GM23338 (cell line): ENCODE measurements at places on chromosomes 6 and 20.
A peak's percentile ranks its signal among the peaks of the same experiment; 100 is the strongest.

DNA sequence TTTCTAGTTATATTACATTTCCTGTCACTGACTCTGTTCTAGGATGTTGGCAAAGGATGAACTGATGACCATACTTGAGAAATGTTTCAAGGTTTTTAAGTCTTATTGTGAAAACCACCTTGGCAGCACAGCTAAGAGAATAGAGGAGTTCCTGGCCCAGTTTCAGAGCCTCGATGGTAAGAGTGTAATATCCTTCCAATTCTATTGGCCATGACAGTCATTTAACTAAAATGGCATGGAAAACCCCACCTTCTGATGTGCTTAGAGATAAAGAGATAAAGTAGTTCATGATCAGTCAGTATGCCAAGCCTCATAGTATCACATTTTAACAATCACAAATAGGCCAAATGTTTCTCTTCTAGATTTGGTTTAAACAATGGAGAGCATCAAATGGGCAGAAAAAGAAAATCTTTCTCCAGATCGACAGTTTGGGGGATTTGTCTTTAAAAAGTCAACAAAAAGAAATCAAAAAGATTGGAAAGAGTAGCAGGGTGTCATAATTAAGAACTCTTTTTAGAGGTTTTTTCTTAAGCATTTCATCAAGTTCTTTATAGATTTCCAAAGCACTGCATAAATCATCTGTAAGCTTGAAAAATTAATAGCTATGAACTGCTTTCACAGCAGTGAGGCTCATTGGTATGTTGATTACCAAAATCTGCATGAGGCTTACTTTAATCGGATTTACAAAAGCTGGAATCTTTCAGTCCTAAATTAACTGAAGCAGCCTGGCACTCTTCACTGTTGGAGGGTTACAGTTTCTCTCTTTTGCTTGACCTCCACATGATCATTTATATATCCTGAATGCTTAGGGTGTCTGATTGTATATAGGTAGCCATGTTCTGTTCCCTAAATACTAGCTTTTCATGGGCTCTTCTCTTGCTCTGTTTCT is 48.7 kb downstream of the AKIRIN2 start:
- DNase-seq: peak; percentile 53

- no peak for DNase-seq
These were observed 536.0 kb upstream of the JARID2 start for GRCh38 chr6:14709900-14710299.

DNA sequence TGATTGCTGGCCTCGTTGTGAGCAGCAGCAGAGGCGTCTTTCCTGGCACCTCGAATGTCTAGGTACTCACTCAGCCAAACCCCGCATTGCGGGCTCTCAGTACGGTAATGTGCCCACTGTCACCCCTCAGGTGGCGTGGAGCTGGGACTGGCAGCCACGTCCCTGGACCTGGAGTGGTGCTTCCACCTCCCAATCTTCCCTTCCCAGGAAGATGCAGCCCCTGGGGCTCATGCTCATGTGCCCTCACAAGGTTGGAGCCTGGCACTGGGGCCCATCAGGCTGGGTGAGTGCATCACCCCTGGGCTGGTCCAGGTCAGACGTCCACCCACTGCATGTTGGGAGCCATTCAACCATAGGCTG is 75.7 kb downstream of the TCP11 start:
- no peak for DNase-seq

DNA sequence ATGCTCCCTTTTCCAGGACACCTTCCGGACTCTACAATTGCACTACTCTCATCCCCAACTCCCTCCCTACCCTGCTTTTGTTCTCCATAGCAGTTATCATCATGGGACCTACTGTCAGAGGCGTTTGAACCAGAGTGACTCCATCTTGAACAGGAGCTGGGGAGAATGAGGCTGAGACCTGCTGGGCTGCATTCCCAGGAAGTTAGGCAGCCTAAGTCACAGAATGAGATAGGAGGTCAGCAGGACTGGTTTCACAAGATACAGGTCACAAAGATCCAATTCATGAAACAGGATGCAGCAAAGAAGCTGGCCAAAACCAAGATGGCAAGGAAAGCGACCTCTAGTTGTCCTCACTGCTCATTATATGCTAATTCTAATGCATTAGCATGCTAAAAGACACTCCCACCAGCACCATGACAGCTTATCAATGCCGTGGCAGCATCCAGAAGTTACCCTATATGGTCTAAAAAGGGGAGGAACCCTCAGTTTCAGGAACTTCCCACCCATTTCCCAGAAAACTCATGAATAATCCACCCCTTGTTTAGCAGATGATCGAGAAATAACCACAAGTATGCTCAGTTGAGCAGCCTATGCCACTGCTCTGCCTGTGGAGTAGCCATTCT is 15.6 kb downstream of the SLC13A3 start:
- DNase-seq: no peak

GRCh38 chr6:4466261-4466660 is 309.9 kb upstream of the CDYL start:
- DNase-seq: no peak

GRCh38 chr6:46440141-46440540 is 51.1 kb downstream of the RCAN2 start:
- no peak for DNase-seq

- DNase-seq: no peak
These were observed 35.0 kb upstream of the SGK1 start for GRCh38 chr6:134352786-134353480.

DNA sequence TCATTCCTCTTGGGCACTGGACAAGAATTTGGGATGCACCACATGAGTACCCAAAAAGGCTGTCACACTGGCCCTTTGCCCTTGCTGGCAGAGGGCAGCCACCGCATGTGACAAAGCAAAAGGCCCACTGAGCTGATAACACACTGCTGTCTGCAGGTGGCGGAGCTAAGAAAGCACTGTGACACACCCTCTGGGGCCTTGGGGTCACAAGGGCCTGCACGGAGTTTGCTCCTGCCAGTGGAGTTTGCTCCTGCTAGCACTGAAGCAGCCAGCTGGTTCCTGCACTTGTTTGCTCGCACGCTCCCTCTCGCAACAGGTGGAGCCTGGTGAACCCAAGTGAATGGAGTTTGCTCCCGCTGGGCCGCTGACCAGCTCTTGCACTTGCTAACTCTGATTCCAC is 132.6 kb downstream of the LCA5 start:
- DNase-seq: no peak
